ENCODE measurements at places on chromosomes 3 and 15.

- DNase-seq = no peak
Measured at GRCh38 chr3:42472555-42472954, 29.9 kb upstream of the VIPR1 start.

DNA sequence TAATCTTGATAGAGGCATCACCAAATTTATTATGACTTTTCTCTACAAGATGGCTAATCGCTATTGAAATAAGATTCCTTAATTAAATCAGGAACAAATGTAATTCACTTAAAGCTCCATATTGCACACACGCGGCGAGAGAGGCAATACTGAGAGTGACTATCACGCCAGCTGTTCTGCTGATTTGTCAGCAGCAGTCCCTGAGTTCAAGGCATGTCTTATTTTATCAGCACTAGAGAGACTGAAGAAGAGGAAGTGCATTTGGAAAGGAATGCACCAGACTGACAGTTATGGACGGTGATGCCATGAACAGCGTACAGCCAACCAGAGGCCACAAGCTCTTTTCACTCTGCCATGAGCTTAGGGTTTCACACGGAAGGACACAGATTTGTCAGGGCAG is 83.6 kb upstream of the SLCO3A1 start:
- DNase-seq = no peak

- DNase-seq = no peak
Measured at GRCh38 chr3:149763565-149764195, 11.4 kb upstream of the COMMD2 start.

GRCh38 chr3:17151598-17152373 is 267.0 kb downstream of the PLCL2 start:
- no peak for DNase-seq

GRCh38 chr3:21729888-21730459 is 21.0 kb downstream of the ZNF385D start:
- DNase-seq = no peak

- no peak for DNase-seq
Measured at GRCh38 chr3:135965129-135965505, 411 bp upstream of the PPP2R3A start.

DNA sequence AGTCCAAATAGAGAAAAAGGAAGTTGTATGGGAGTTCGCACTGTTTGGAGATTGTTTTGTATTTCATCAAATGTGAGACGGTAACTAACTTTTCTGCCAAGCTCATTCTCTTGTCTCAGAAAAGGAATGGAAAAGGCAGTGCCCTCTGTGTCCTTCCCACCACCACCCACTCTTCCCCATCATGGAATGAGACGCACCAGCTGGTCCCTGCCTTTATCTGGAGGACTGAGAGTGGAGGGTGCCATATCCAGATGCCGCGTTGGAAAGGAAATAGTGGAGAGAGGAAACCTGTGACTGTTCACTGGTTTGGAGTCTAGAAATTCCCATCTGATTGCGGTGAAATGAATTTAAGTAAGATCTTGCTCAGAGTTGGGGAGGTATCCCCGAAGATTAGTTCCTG is 3.7 kb upstream of the CCK start:
- no peak for DNase-seq

DNA sequence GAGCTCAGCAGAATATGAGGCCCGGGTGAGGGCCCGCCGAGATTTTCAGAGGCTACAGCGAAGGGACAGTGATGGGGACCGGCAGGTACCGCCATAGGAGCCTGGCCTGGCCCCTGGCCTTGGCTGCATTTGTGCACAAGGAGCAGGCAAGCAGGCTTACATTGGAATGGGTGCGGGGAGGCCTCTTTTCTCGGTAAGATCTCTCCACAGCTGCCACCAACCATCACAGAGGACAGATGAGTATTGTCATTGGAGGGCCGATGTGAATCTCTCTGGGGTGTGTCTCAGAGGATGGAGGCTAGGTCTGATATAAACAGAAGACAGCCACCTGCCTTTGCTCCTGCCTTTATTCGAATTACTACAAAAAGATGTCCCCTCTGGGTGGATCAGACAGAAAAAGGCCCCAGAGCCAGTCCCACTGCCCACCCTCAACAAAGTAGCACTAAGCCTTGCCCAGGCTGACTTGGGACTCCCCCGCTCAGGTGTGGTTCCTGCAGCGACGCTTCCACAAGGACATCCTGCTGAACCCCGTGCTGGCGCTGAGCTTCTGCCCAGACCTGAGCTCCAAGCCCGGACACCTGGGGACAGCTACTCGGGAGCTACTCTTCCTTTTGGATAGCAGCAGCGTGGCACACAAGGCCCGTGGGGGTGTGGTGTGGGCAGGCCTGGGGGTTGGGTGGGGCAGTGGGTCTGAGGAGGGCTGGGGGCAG is 5.4 kb downstream of the VWA5B2 start:
- no peak for DNase-seq

GRCh38 chr3:195805181-195805580 is 6.5 kb downstream of the MUC4 start:
- DNase-seq = no peak

- no peak for DNase-seq
Measured at GRCh38 chr15:71709808-71710418, 100.4 kb upstream of the NR2E3 start.

DNA sequence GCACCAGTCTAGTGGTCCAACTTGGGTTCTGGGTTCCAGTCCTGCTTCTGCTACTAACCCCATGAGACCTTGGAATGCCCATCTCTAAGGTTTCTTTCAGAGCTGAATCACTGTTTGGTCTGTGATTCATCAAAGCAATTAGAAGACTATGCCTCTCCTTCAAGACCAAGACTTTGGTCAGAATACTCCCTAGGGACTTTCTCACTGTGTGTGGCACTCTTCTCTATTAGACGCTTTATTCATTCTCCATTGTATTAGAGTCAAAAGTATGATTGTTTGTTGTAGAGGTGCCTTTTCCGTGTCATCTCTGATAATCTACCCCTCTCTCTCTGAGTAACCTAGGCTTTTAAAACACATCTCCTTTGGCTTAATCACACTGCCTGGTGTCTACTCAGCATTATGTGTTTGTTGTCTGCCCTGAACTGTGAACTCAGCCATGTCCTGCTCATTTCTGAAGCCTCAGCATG is 90.5 kb downstream of the LPP start:
- no peak for DNase-seq

DNA sequence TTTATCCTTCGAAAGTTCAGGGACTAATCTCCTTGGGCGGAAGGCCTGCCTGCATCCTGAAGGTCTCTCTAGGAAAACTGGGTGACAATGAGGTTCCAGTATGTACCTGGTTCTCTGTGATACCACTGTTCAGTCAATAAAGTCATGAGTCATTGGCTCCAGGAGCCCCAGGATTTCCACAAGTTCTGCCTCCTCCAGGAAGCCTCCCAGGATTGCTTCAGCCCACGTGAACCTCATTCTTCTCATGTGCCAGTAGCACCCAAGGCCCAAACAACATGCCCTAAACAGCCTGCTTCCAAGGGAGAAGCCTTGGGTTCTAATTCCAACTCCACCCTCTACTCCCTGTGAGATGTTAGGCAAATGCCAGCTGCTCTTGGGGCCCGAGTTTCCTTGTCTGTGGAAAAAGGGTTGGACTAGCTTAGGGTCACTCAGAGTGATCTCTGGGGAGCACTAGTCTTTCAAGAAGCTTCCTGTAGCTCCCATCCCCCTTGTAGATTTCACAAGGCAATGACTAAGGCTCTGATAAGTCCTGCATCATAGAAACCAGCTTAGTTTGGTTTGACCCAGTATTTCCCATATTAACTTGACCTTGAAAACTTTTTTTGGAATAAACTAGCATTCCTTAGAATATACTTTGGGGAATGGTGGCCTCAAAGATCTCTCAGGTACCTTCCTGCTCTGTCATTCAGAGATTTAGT is 118.3 kb upstream of the ATP2B2 start:
- no peak for DNase-seq

GRCh38 chr3:62122819-62123218 is 250.5 kb downstream of the FEZF2 start:
- no peak for DNase-seq

DNA sequence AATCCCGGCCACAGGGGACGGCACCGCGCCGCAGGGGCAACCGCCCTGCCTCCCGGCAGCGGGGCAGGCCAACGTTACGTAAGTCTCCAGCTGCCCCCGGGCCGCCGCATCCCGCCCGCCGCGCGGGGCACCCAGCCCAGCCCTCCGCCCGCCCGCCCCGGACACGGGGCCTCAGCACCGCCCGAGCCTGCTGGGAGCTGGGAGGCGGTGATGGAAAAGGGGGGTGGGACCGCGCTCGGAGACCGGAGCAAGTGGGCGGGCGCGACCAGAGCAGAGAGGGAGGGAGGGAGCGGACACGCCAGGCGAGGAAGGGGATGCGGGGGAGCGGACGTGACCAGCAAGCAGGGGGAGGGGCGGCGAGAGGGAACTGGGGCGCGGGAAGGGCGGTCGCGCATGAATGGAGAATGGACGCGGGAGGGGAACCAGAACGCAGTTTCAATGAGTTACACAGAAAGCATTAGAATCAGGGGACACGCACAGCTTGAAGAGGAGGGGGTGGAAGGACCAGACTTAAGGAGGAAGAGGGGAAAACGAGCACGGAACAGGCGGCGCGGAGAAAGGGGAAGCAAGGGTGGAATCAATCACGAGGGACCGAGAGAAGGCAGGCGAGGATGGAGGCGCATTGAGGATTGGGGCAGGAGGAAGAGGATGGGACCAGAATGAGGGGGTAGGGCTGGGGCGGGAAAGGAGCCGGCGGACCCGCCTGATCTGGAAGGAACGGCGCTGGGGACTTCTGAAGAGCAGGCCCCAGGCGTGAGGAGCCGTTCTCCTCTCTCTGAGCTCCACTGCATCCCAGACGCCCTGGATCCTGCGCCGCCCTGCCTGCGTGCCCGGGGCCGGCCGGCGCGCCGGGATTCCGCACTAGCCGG is 559 bp downstream of the PKM start:
- peak; percentile 64 for DNase-seq

DNA sequence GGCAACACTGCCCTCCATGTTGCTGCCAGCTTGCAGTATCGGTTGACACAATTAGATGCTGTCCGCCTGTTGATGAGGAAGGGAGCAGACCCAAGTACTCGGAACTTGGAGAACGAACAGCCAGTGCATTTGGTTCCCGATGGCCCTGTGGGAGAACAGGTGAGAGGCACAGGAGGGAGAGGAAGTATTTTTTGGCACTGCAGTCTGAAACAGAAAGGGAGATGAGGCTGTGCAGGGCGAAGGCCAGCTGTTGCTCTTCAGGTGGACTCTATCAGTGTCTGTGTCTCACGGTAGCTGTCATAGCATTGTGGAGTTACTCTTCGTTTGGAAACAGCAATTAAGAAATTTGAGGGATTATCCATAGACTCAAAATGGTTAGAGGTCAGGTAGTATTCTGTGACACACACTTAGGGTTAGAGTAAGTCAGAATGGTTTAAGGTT is 8.0 kb downstream of the NFKBIZ start:
- no peak for DNase-seq

DNA sequence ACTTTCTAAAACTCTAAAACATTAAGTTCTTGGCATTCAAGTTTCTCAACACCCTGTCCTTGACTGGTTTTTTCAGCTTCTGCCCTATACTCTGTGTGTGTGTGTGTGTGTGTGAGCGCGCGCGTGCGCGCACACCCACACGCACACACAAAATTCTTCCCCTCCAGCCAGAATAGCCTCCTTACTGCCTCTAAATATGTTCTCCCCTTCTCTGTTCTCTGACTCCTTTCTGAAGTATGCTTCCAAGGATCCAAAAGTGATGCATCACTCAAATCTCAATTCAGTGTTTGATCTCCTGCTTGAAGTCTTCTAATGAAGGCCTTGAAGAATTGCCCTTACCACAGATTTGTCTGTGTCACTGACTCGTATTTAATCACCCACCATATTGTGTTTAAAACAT is 129.8 kb downstream of the SLC25A26 start:
- no peak for DNase-seq

GRCh38 chr15:89019436-89019835 is 68.8 kb upstream of the ABHD2 start:
- DNase-seq = no peak
